ENCODE measurements at places on chromosomes 5 and 9.

DNA sequence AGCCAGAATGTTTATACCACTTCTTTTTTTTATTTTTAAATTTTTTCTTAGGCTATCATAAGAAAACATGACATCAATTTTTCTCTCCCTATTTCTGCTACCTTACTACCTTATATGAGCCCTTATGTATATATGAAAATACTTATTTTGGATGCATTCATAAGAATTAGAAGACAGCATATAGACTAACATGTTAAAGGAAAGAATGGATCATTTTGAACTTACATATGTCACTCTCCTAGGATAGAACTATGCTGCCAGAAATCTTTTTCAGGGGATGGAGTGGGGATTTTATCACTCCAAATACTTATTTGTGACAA is 51.8 kb downstream of the SNX24 start:
- no peak for DNase-seq

GRCh38 chr9:87910821-87911220 is 6.9 kb upstream of the SPATA31C1 start:
- no peak for DNase-seq

DNA sequence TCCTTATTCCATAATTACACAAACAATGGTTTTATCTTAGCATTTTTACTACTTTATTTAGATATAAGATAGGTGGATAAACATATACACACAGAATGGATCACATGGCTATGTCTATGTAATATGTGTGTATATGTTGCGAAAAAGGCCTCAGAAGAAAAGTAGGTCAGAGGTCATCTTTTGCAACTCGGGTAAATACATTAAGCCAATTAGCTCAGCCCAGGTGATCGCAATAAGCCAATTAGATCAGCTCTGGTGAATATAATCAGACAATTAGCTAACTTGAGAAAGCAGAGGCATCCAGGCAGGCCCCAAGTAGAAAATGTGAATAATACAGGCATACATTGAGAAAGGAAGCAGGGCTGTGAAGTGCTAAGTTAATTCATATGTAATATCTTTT is 24.3 kb downstream of the SLCO4C1 start:
- no peak for DNase-seq

- DNase-seq = no peak
Measured at GRCh38 chr5:108858959-108859358, 111.3 kb downstream of the FER start.

GRCh38 chr5:172664681-172665541 is 23.8 kb downstream of the NEURL1B start:
- DNase-seq = no peak

GRCh38 chr9:136748666-136749611 is 614 bp upstream of the LCN6 start:
- DNase-seq = no peak

GRCh38 chr9:75170898-75171360 is 82.6 kb downstream of the OSTF1 start:
- DNase-seq = no peak

GRCh38 chr9:131406563-131407436 is 12.9 kb downstream of the PRRC2B start:
- no peak for DNase-seq

DNA sequence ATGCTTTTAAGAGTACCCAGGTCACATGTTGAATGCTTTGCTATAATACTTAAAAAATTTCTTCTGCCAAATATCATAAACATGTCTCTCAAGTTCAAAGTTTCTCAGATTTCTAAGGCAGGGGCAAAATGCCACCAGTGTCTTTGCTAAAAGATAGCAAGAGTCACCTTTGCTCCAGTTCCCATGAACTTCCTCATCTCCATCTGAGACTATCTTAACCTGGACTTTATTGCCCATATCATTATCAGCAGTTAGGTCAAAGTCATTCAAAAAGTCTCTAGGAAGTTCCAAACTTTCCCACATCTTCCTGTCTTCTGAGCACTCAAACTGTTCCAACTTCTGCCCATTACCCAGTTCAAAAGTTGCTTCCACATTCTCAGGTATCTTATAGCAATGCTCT is 307.6 kb upstream of the TNC start:
- no peak for DNase-seq

DNA sequence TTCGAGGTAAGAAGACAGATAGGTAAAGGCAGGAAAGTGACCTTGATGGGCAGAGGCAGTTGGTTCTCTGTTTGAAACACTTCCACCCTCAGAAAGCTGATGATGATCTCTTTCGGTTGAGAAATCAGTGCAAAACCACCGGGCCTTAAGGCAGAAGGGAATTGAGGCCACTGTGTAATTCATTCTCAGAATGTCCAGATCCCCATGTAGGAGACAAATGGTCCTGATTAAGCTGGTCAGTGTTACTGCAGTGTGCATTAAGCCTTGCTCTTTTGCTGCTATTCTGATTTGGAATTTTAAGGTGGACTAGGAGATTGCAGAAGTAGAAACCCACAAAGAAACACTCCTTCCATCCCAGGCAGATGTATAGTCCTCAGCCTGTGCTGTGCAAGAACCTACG is 255.2 kb downstream of the ARHGAP26 start:
- DNase-seq = no peak

DNA sequence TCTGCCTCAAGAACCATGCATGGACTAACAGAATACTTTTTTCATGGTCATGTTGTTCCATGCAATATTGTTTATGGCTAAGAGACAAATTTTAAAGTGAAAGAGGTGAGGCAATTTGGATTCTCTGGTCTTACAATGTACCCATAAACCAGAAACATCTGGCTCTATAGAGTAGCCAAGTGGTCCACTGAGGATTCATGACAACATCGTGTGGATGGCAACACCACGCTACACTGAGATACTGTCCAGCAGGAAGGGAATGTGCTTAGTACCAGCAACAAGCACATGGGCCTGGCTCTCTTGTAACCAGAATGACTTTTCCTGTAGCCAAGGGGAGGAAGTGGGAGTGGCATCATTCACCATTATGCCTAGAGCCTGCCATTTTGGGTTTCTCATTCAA is 218.2 kb downstream of the GADD45G start:
- DNase-seq = no peak

DNA sequence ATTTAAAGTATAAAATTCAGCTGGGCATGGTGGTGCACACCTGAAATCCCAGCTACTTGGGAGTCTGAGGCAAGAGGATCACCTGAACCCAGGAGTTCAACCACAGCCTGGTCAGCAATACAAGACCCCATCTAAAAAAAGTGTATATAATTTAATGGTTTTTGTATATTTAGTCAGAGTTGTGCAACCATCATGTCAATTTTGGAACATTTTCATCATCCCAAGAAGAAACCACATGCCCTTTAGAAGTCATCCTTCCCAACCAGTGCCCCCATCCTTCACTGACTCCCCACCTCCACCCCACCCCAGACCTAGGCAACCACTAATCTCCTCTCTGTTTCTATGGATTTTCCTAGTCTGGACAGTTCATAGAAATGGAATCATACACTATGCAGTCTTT is 18.8 kb upstream of the TEK start:
- DNase-seq = no peak

DNA sequence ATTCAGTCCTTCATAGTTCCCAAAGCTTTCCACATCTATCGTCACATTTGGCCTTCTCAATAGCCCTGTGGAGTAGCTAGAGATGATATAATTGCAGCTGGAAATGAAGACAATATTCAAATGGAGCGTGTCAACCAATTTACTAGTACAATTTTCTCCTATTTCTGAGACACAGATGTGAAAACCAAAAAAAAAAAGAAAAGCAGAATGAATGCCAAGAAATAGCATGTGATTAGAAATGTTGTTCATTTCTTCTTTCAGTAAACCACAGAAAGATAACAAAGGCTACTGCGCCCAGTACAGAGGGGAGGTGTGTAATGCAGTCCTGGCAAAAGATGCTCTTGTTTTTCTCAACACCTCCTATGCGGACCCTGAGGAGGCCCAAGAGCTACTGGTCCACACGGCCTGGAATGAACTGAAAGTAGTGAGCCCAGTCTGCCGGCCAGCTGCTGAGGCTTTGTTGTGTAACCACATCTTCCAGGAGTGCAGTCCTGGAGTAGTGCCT is 99.0 kb downstream of the MUSK start:
- no peak for DNase-seq

DNA sequence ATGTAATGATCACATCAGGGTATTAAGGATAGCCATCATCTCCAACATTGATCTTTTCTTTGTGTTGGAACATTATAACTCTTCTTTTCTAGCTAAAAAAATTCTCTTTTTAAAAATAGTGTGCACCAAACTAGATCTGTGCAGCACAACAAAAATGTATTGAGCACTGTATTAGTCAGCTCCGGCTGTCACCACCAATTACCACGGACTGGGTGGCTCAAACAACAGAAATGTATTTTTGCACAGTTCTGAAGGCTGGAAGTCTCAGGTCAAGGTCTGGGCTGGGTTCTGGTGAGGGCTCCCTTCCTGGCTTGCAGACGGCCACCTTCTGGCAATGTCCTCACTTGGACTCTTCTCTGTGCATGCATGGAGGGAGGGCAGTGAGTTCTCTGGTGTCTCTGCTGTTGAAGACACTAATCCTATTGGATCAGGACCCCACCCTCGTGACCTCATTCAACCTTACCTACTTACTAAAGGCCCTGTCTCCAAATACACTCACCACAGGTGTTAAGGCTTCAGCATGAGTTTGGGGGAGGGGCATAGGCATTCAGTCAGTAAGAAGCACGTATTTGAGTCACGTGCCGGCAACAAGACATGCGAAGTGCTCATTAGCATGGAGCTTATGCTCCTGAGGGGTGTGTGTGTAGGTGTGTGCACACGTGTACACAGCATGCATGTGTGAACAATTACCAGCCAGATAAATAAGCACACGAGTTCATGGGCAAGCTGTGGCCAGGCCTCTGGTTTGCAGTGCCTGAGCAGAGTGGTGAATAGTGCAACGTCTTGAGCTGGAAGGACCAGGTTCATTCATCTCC is 89.4 kb upstream of the SH3PXD2B start:
- no peak for DNase-seq

GRCh38 chr5:31329715-31330114 is 136.2 kb downstream of the CDH6 start:
- no peak for DNase-seq

- DNase-seq = no peak
Measured at GRCh38 chr9:69996967-69997366, 46.7 kb upstream of the MAMDC2 start.

GRCh38 chr5:91140657-91141056 is 242.5 kb downstream of the ARRDC3 start:
- DNase-seq = no peak

DNA sequence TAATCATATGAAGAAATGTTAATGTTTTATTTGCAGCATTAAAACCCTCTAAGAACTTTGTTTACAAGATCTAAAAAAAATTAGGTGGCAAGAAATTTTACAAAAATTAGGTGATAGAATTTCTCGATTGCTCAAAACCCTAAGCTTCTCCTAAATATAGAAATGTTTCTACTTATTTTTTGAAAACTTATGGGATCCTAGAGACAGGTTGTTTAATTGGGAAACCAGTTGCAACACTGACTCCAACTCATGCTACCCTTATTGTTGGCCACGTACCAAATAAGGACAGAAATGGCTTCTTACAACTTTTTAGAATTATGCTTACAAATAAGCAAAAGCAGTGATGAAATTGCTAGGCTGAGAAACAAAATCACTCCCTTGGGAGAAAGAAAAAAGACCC is 531.1 kb downstream of the PDE4D start:
- no peak for DNase-seq

- no peak for DNase-seq
Measured at GRCh38 chr9:115305543-115305942, 187.6 kb upstream of the TNC start.

- peak; percentile 26 for DNase-seq
Measured at GRCh38 chr5:38556599-38557307, at the start of gene LIFR. TSS of gene LIFR (minus strand) at chr5:38556646. CDS start at chr5:38530647, 25,999 bp downstream.

DNA sequence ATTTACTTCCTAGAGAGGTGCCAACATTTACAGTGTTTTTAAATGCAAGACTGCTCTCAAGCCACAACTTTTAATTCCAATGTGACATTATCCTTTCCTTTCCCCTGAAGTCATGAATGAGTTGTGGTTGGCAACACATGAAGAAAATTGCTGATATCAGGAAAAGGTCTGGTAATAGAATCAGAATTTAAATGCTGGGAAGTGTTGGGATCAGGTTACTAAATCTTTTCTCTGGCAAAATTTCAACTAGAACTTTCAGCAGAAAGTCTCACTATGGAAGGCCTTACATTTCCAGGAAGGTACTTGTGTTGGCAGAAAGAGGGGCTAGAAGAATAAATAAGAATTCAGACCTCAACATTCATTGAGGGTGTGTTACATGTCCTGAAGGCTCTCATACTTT is 10.6 kb upstream of the SLC44A1 start:
- no peak for DNase-seq

DNA sequence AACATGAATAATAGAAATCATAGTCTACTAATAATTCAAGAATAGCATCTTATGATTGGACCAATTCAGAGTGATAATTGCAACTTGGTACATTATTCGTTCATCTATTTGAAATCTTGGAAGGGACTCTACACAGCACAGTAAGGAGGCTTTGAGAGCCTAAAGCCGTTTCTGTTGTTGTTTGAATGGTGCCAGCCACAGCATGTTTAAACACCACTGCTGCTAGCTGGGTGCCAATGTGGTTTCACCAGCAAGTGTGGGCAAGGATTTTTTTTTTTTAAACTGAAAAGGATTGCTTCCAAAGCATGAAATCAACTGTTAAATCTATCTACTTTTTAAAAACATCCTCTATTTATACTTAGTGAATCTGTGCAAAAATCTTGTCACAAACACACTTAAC is 253.9 kb upstream of the MAP3K1 start:
- no peak for DNase-seq

DNA sequence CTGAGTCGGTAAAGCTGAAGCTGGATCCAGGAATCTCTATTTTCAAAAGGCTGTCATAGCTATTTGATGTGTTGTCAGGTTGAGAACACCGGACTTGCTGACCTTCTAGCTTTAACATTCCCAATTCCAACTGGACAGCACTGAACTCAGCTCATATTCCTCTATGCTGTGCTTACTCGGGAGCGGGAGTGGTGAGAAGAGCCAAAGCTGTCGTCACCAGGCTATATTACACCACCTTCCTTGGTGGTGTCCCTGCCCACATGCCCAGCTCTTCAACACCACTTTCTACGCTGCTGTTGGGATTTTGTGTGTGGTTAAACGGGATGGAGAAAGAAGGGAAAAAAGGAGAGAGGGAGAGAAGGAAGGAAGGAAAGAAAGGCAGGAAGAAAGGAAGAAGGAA is 653.6 kb downstream of the RAB3C start:
- no peak for DNase-seq

DNA sequence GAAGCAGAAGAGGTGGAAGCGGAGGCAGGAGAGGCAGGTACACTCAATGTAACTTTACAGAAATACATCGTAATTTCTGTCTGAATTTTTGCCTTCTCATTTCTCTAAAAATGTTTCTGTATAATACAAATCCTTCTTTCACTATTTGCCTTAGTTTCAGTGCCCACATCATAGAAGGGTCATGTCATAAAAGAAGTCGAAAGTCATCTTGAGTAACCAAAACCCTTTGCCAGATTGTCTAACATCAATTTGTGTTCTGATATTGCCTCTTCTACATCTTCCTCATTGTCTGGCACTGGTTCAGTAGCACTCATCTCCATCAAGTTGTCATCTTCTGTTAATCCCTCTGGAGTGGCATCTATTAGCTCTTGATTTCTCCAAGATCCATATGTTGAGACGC is 6.2 kb upstream of the CYFIP2 start:
- DNase-seq = no peak
